ENCODE measurements at places on chromosomes 1 and 21. TPM values are rescaled to one million over a fixed set of nuclear protein-coding genes. Genes with fewer than 3 reads are reported as not detected.
A peak's percentile ranks its signal among the peaks of the same experiment; 100 is the strongest.

The DDOST gene
- total RNA-seq: 187 TPM

The CFHR3 gene
- not detected for total RNA-seq

The CFAP141 gene
- not detected for total RNA-seq

GRCh38 chr1:183632964-183633363, 2.6 kb downstream of the ARPC5 start:
- peak overlapping the region; percentile 16 for H3K4me3 ChIP-seq
- H3K27me3 ChIP-seq: no peaks in the 10 kb centered on the region
- H3K36me3 ChIP-seq: peaks cover 18% of the 10 kb centered on the region

The KRTAP19-3 gene
- total RNA-seq: not detected

The PKLR gene
- not detected for total RNA-seq

GRCh38 chr1:192587386-192588266, 12.1 kb downstream of the RGS1 start:
- no peak overlapping the region for H3K27ac ChIP-seq
- H3K27me3 ChIP-seq: no peaks in the 10 kb centered on the region
- no peaks in the 10 kb centered on the region for H3K4me1 ChIP-seq
- H3K36me3 ChIP-seq: no peaks in the 10 kb centered on the region
- DNase-seq: no peak

The HIPK1 gene
- total RNA-seq: 85.5 TPM

GRCh38 chr1:41764656-41765055, 154.1 kb downstream of the HIVEP3 start:
- H3K36me3 ChIP-seq: no peaks in the 10 kb centered on the region
- H3K27me3 ChIP-seq: no peaks in the 10 kb centered on the region
- no peak overlapping the region for H3K4me3 ChIP-seq
- DNase-seq: no peak
- no peak overlapping the region for H3K27ac ChIP-seq

DNA sequence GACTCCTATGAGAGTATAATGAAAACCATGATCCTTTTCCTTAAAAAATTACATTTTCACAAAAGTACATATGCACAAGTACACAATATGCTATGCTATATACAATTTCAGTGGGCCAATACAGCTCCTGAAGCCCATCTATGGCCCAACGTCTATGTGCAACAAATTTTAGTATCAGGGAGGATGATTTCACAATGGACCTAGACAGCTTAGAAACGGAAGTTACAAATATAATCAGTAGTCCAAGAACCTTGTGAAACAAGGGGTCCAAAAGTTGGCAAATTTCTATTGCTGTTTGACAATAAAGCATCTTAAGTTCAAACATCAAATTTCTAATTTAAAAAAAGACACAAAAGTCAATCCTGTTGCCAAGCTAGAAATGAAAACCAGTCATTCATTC, 87.0 kb downstream of the DPYD start:
- H3K4me1 ChIP-seq: no peaks in the 10 kb centered on the region
- no peaks in the 10 kb centered on the region for H3K27me3 ChIP-seq
- no peak overlapping the region for H3K4me3 ChIP-seq
- H3K27ac ChIP-seq: no peak overlapping the region

The OPRD1 gene
- total RNA-seq: not detected

The HES4 gene
- total RNA-seq: 28.2 TPM

- H3K4me1 ChIP-seq: no peaks in the 10 kb centered on the region
- DNase-seq: no peak
- H3K36me3 ChIP-seq: no peaks in the 10 kb centered on the region
- H3K27me3 ChIP-seq: no peaks in the 10 kb centered on the region
Observed at GRCh38 chr1:75707191-75707590, 17.3 kb upstream of the ACADM start.

GRCh38 chr1:26162220-26162709, 3.4 kb downstream of the FAM110D start:
- no peak overlapping the region for H3K4me3 ChIP-seq
- no peak for DNase-seq
- peaks cover 35% of the 10 kb centered on the region for H3K4me1 ChIP-seq
- peak overlapping the region; percentile 81 for H3K27ac ChIP-seq

DNA sequence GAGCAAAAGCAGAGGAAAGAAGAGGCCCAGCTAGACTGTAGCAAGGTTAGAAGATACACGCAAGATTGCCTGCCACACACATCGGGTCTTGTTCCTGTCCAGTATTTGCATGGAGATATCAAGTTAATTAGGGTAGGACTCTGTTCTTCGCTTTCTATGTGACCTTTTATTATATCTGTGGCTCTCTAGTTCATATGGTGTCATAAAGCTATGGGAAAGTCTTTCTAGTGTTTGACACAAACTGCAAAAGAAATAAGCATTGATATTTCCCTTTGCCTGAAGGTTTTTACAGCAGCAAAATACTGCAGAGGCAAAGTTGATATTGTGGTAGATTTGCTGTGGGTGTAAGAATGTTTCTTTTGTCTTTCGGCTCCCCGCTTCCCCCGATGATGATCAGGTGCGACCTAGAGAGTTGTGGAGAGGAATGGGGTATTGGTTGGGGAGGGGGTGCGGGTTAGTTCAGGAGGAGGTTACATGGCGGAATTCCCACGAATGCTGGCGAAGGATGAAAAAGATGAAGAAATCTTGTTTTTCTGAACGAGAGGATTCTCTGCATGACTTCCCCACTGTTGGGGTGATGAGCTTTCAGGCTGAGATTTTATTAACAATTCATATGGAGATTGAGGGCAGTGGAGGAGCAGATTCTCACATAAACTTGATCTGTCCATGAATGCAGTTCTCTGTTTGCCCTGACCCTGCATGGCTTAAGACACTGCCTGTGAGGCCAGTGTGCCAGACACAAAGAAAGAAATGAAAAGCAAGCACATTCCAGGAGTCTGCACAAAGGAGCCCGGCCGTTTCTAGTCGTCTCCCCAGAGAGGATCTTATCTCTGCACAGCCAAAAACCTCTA, 550.2 kb downstream of the USP25 start:
- H3K4me1 ChIP-seq: no peaks in the 10 kb centered on the region
- no peak overlapping the region for H3K27ac ChIP-seq
- DNase-seq: no peak
- H3K36me3 ChIP-seq: no peaks in the 10 kb centered on the region
- no peaks in the 10 kb centered on the region for H3K27me3 ChIP-seq

DNA sequence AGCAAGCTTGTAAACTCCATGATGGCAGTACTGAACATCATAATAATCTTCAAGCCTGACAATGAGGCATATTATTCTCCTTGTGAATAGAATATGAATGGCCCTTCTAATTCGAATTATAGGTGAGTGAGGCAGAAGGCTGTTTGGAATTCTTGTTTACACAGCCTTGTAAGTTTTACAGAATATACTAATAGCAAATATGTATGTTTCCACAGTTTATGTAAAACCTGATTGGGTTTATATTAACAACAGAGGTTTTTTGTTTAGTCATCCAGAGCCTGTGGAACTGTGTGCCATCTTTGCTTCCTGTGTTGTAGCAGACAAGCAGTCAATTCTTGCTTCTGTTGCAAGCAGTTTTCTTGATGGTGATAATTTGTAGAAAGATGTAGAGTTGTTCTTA, 8.0 kb downstream of the OSBPL9 start:
- peaks cover 17% of the 10 kb centered on the region for H3K4me1 ChIP-seq
- no peaks in the 10 kb centered on the region for H3K27me3 ChIP-seq
- H3K27ac ChIP-seq: peak overlapping the region; percentile 33
- no peak for DNase-seq

GRCh38 chr1:47175227-47175934, 14.5 kb downstream of the PDZK1IP1 start:
- H3K36me3 ChIP-seq: no peaks in the 10 kb centered on the region
- no peaks in the 10 kb centered on the region for H3K27me3 ChIP-seq
- no peak overlapping the region for H3K4me3 ChIP-seq
- peaks cover 15% of the 10 kb centered on the region for H3K4me1 ChIP-seq
- DNase-seq: no peak

The B3GALT5 gene
- 0.09 TPM for total RNA-seq

DNA sequence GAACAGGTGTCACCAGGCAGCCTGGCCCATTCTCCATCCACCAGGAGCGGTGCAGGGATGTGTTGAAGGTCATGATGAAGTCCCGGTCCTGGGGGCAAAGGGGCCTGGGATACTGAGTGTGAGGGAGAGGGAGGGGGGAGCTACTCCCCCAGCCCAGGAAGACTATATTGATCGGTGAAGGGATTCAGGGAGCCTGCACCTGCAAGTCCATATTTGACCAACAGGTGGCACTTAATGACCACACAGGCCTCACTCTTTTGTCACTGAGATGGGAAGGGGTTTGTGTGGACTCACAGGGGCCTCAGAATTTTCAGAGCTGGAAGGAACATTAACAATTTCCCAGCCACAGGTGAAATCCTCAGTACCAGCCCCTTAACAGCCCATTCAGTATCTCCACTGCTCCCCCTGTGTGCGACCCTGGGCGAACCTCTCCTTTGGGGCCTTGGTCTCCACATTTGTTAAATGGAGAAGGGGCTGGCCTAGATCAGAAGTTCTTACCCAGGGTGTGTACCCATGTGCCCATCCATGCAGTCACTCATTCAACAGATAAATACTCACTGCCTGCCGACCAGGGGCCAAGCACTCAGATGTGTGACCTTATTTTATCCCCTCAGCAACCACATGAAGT, 55.6 kb downstream of the NKAIN1 start:
- H3K36me3 ChIP-seq: no peaks in the 10 kb centered on the region
- H3K27ac ChIP-seq: no peak overlapping the region
- H3K27me3 ChIP-seq: peaks cover 4% of the 10 kb centered on the region
- no peak overlapping the region for H3K4me3 ChIP-seq
- DNase-seq: no peak
- H3K4me1 ChIP-seq: peaks cover 13% of the 10 kb centered on the region

GRCh38 chr1:103107741-103108375, 464 bp downstream of the COL11A1 start:
- peak overlapping the region; percentile 34 for H3K4me3 ChIP-seq
- peaks cover 20% of the 10 kb centered on the region for H3K4me1 ChIP-seq
- DNase-seq: no peak
- H3K27me3 ChIP-seq: no peaks in the 10 kb centered on the region

GRCh38 chr1:56065729-56066128, 513.6 kb downstream of the PLPP3 start:
- H3K27ac ChIP-seq: no peak overlapping the region
- H3K4me3 ChIP-seq: no peak overlapping the region
- no peaks in the 10 kb centered on the region for H3K27me3 ChIP-seq
- DNase-seq: no peak
- H3K36me3 ChIP-seq: no peaks in the 10 kb centered on the region

DNA sequence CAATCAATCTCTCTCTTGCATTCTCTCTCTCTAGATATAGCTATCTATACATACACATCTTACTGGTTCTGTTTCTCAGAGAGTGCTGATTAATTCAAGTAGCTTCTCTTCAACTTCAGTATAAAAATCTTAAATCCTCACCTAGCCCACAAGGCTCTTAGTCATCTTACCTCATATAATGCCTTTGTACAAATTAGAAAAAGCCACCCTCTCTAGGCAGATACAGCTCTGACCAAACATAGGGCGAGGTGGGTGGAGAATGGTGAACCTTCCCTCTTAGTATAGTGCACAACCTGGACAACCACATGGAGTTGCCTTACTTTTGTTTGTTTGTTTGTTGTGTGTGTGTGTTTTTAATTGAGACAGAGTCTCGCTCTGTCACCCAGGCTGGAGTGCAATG, 5.1 kb upstream of the INAVA start:
- no peak overlapping the region for H3K4me3 ChIP-seq
- H3K4me1 ChIP-seq: peaks cover 30% of the 10 kb centered on the region
- no peaks in the 10 kb centered on the region for H3K36me3 ChIP-seq

GRCh38 chr1:20207546-20207945, 21.2 kb upstream of the PLA2G2C start:
- no peak for DNase-seq

GRCh38 chr21:22346576-22346975, 1348.4 kb downstream of the NCAM2 start:
- H3K27ac ChIP-seq: no peak overlapping the region
- no peak for DNase-seq
- no peak overlapping the region for H3K4me3 ChIP-seq
- H3K27me3 ChIP-seq: no peaks in the 10 kb centered on the region
- no peaks in the 10 kb centered on the region for H3K4me1 ChIP-seq

DNA sequence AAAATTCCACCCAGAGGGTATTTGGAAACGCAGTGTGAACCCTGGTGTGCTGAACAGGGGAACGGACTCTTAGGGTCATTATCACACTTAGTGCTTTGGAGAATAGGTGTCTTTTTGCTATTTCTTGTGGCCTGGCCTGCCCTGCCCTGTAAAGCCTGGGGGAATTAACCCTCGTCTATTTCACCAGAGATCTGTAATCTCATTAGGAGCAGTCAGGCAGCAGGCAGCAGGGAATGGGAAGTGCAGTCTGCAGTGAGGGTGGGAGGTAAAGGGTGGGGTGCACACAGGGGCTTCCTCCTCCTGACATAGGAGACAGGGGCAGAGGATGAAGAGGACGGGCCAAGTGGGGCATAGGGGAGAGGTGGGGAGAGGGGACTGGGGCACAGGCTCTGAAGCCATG, 1.1 kb upstream of the SLC1A7 start:
- H3K4me1 ChIP-seq: peaks cover 11% of the 10 kb centered on the region
- no peaks in the 10 kb centered on the region for H3K36me3 ChIP-seq
- no peaks in the 10 kb centered on the region for H3K27me3 ChIP-seq

The ADCY10 gene
- 0.11 TPM for total RNA-seq

DNA sequence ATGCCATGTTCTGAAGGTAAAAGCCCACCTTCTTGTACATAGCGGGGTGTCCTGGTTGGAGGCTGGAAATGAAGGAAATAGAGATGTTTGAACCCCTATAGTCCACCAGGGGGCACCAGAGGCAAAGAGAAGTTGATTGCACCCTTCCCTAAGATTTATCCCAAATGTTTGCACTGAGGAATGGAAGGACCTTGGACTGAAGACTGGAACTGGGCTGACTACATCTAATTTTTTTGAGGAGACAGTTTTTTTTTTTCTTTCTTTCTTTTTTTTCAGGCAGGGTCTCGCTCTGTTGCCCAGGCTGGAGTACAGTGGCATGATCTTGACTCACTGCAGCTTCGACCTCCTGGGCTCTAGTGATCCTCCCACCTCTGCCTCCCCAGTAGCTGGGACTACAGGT, 55.3 kb upstream of the EIF4G3 start:
- no peaks in the 10 kb centered on the region for H3K4me1 ChIP-seq
- H3K27ac ChIP-seq: no peak overlapping the region
- H3K36me3 ChIP-seq: peaks cover 63% of the 10 kb centered on the region
- H3K4me3 ChIP-seq: no peak overlapping the region
- H3K27me3 ChIP-seq: no peaks in the 10 kb centered on the region
- no peak for DNase-seq

GRCh38 chr1:217983051-217983375, 302.1 kb upstream of the RRP15 start:
- no peaks in the 10 kb centered on the region for H3K4me1 ChIP-seq
- DNase-seq: no peak
- no peak overlapping the region for H3K27ac ChIP-seq

The AGT gene
- total RNA-seq: 1.1 TPM

The THEM5 gene
- not detected for total RNA-seq
